ENCODE measurements at places on chromosomes 16 and 17. TPM values are rescaled to one million over a fixed set of nuclear protein-coding genes. Genes with fewer than 3 reads are reported as not detected.

DNA sequence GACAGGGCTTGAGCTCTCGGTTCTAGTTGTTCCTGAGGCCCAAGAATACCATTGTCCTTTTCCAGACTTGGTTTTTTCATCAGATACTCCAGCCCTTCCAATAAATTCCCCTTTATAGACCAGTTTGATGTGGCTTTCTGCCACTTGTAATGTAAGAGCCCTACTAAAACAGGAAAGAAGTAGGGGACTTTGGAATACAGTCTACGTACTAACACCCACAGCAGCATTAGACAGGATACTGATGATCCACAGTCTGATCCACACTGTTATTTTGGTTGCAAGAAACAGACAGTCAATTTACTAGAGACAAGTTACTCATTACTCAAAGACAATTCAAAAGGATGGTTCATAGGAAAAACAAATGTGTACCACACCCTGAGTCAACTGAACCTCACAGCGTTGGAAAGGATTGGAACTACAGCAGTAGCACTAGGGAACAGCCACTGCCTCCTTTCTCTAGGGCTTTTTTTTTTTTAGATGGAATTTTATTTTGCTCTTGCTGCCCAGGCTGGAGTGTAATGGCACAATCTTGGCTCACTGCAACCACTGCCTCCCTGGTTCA lies 45.9 kb upstream of the MED13 start:
- no peak for DNase-seq

DNA sequence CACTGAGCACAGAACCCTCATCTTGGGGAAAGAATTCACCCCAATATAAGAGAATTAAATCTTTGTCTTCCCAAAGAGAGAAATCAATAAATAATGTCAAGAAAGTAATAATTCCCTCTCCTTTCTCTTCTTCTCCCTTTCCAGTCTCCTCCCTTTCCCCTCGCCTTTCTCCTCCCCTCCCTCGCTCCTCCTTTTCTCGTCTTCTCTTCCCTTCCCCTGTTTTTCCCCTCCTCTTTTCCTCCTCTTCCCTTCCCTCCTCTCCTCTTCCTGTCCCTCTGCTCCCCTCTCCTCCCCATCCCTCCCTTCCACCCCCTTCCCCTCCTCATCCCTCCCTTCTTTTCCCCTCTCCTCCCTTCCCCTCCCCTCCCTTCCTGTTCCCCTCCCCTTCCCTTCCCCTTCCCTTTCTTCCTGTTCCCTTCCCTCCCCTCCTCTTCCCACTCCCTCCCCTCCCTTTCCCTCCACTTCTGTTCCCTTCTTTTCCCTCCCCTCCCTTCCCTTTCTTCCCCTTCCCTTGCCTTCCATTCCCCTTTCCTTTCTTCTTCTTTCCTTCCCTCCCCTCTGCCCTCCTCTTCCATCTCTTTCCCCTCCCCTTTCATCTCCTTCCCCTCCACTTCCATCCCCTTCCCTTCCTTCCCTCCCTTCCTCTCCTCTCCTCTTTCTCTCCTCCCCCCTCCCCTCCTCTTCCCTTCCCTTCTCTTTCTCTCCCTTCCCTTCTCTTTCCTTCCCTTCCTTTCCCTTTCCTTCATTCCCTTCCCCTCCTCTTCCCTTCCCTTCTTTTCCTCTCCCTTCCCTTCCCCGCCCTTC lies 363.6 kb downstream of the SHISA9 start:
- no peak for DNase-seq

GRCh38 chr17:38888842-38889241 lies 19.0 kb downstream of the LASP1 start:
- no peak for DNase-seq

DNA sequence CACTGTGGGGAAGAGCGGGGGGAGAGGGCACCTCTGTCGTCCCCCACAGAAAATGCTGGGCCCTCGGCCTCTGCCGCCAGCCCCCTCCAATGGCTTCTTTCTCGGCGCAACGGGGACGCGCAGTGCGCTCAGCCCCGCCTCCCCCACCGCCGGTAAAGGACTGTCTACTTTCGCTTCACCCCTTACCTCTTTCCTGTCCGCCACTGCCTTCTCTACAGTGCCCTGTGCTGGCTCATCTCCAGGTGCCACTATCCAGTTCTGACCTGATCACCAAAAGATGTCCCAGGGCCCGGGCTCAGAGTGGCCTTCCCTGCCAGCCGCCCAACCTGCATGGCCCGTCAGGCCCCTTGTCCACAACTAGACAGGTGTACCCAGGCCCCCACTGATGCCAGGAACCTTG lies 7.3 kb downstream of the ENDOV start:
- DNase-seq: no peak

GRCh38 chr16:56097306-56097705 lies 94.0 kb upstream of the GNAO1 start:
- no peak for DNase-seq

- DNase-seq: peak; percentile 44
These were observed 35.7 kb downstream of the ESRP2 start for GRCh38 chr16:68200088-68200783.

DNA sequence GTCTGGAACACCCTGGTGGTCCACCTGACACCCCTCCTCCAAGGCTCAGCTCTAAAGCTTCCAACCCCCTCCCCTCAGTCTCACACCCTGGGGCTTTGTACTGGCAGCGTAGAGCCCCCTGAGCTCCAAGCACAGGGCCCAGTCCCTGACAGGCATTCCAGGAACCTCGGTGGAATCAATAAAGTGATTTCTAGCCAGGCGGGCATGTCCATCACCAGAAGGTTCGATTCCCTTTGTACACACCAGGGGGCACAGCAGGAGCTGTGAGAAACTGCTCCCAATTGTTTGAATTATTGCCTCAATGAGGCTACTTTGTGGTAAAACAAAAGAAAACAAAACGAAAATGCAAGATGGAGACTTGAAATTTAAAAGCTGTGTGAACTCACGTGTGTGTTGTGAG lies 51.8 kb downstream of the SMPD3 start:
- DNase-seq: peak; percentile 19

DNA sequence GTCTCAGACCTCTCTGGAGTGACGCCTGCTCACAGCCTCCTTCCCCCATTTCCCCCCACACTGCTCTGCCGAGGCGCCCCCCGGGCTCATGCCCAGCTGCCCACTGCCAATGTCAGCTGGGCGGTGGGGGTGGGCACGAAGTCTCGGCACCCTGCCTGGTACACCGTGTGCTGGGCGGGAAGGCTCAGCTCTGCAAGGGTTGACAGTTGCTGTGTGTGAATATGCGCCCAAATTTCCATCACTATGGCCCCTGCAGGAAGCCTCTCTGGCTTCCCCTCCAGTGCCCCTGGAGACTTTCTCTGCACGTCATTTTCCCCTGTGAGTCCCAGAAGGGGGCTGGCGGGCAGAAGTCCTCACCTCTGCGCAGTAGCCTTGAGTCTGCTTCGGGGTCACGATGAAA lies 11.6 kb upstream of the CAMKK1 start:
- no peak for DNase-seq

DNA sequence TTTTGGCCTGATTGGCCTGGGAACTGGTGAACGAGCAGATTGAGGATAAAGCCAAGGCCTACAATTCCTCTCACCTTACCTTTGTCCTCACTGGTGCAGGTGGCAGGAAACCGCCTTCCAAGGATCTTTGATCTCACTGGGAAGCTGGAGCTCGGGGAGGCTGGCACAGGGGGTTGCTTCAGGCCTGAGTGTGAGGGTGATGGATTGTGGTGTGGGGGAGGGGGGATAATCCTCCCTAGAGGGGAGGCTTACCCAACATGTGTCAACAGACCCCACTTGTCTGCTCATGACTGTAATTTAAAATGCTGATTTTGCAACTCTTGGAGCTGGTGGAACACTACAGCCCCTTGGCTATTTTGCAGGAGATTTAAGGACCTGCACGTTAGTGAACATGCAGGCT lies 4.5 kb upstream of the RMI2 start:
- DNase-seq: no peak

DNA sequence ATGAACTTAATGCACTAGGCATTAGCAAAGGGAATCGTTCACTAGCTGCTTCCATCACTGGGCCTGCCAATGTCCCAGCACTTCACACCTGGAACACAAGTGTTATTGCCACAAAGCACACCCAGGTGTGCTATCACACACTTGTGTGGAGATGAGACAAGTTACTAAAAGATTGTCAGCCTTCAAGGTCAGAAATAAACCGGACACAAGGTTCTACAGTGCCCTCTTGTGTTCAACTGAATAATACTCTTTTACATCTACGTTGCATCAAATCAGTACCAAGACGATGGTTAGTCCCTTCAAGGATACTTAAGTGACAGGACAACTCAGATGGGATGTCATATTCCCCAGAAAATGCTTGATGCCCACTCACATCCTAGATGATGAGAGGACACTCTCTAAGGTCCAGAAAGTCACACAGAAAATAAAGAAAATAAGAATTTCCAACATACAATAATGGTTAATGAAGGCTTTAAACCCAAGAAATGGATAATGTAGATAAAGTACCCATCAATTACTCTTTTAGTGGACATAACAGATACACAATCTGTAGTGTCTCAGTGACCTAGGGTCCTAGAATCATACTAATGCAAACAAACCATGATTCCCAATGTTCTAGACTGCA lies 16.4 kb upstream of the GLG1 start:
- DNase-seq: peak; percentile 11

DNA sequence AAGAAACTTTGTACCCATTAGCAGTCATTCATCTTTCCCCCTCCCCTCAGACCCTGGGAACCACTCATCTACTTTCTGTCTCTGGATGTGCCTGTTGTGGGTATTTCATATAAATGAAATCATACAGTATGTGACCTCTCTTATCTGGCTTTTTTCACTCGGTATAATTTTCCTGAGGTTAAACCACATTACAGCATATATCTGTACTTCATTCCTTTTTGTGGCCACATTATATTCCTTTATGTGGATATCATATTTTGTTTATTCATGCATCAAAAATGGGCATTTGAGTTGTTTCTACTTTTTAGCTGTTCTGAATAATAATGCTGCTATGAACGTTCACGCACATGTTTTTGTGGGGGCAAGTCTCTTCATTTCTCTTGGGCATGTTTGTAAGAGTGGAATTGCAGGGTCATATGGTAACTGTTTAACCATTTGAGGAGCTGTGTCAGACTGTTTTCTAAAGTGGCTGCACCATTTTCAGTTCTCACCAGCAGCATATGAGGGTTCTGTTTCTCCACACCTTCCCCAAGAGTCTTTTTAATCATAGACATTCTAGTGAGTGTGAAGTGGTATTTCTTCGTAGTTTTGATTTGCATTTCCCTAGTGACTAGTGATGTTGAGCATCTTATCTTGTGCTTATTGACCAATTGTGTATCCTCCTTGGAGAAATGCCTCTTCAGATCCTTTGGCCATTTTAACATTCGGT lies 3.8 kb downstream of the SNX29 start:
- no peak for DNase-seq

- DNase-seq: peak; percentile 42
These were observed 15.0 kb downstream of the SLC7A5 start for GRCh38 chr16:87854053-87854906.

DNA sequence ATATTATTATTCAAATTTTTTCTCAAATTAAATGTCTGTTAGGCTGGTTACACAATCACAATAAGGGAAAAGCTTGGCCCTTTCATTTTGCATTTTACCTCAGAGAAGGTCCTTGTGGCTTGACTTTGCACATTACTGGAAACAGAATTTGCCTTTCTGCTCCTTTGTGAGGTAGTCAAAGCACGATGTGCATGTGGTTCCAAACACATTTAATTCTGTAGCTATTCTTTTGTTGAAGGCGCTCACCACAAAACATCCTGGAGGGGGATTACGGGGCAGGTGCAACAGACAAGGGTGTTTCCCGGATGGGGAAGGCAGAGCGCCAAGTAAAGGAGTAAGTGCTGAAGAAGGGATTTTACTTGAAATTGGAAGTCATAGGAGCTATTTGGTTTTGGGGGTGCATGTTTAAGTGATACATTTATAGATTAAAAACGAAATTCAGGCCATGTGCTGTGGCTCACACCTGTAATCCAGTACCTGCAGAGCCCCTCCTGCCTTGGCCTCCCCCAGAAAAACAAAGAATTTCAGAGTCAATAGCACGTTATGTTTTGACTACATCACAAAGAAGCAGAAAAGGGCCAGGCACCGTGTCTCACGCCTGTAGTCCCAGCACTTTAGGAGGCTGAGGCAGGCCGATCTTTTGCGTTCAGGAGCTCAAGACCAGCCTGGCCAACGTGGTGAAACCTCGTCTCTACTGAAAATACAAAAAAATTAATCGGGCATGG lies 31.2 kb upstream of the TENT4B start:
- DNase-seq: no peak

DNA sequence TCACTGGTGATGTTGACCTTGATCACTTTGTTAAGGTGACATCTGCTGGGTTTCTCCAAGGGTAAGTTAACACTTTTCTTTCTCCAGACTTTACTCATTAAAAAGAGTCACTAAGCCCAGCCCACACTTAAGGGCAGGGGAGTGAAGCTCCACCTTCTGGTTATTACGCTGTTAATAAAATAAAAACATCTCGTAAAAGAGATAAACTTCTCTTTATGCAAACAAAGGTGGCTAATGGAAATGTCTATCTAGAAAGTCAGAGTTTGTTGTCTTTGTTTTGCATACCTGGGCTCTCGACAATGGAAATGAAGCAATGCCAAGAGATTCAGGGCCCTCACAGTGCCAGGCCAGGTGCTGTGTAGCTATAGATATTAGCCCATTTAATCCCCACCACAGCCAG lies 134.4 kb downstream of the ZFHX3 start:
- DNase-seq: no peak

GRCh38 chr17:50219939-50220465 lies 18.6 kb upstream of the COL1A1 start:
- DNase-seq: peak; percentile 64

The ARHGDIG gene
- total RNA-seq: not detected

The CD300LG gene
- not detected for total RNA-seq

The SLC6A4 gene
- not detected for total RNA-seq

The MYH1 gene
- total RNA-seq: not detected

The NRN1L gene
- total RNA-seq: not detected

The GTF3C1 gene
- total RNA-seq: 46.9 TPM

The KCNH6 gene
- not detected for total RNA-seq

The CDK5RAP3 gene
- 74.2 TPM for total RNA-seq

The PIRT gene
- total RNA-seq: not detected

The ENO3 gene
- 1.8 TPM for total RNA-seq

Data from Daoy (cell line).